Inflammatory macrophage treated with lipopolysaccharide for 4 hours (primary cell): ENCODE measurements at places on chromosomes 1 and 21.
A peak's percentile ranks its signal among the peaks of the same experiment; 100 is the strongest.

DNA sequence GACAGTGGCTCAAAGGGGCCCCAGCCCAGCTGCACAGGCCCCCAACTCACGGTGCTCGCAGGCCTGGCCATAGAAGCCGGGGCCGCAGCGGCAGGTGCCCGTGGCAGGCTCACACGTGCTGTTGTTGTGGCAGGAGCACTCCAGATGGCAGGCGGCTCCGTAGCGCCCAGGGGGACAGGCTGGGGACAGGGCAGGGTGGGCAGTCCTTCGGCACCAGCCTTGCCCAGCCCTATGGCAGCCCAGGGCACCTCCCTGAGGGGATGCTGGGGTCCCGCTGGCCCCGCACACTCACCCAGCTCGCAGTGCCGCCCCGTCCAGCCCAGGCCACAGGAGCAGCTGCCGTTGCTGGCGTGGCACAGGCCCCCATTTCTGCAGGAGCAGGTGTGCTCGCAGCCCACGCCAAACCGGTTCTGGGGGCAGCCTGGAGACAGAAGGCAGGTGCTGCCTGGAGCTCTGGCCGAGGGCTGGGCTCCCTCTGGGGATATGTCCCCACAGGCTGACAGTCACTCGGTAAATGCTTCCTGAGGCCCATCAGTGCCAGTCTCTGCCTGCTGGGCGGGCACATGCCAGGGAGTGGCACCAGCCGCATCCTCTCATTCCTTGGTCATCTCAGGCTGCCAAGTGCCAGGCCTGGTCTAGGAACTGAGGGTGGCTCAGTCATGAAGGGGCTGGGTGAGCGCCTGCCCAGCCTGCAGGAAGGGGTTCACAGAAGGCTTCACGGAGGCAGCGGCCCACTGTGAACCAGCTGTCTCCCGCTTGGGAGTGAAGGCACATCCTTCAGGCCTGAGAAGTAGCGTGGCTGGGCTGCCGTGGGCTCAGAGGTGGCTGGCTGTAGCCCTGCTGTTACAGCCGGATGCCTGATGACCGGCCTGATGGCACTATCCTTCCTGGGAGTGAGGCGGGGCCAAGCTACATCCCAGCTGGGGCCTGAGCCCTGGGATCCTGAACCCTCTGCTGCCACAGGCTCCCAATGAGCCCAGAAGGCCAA is 40.1 kb downstream of the ARHGEF16 start:
- no peak for DNase-seq

- DNase-seq, result no peak
Observed at GRCh38 chr1:8947127-8947691, 1.5 kb downstream of the CA6 start.

- DNase-seq, result no peak
Observed at GRCh38 chr1:99643021-99643779, 2.7 kb upstream of the PALMD start.

GRCh38 chr1:245520611-245521010 is 365.8 kb downstream of the KIF26B start:
- no peak for DNase-seq

- peak; percentile 41 for DNase-seq
Observed at GRCh38 chr21:27953340-27954045, 986.6 kb upstream of the ADAMTS5 start.

DNA sequence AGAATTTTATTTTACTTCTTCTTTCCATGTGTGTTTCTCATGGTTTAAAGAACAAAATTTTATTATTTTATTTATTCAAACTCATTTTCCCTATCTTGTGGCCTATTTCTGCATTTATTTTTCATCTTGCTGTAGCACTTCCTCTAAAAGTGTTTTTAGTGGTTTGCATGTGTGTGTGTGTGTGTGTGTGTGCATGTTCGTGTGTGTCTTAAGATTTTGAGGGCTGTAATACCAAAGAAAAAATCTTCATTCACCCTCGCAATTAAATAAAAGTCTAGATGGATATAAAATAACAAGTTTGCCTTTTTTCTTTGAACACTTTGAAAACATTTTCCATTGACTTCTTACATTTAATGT is 24.6 kb upstream of the FCRL3 start:
- DNase-seq, result peak; percentile 62

GRCh38 chr1:110918016-110918415 is 45.1 kb downstream of the CD53 start:
- DNase-seq, result no peak

DNA sequence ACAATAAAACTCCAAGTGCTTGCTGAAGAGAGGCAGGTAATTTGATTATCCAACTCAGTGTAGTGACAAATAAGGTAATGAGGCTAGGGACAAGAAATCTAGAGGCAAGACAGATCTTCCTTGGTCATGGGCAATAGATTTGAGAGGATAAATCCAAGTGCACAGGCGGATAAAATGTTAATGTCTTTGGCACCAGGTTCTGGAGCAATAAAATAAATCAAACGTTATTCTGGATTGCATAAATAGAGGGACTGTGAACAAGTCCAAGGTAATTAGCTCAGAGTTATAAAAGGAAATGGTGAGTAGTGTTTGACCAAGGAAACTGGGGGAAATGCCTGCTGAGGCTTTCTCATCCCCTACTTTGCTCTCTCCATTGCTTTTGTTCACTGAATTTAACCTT is 329.3 kb upstream of the PROX1 start:
- no peak for DNase-seq

- peak; percentile 35 for DNase-seq
Observed at GRCh38 chr1:224169718-224170270, 13.2 kb upstream of the DEGS1 start.

GRCh38 chr1:208201229-208201628 is 43.0 kb downstream of the PLXNA2 start:
- no peak for DNase-seq

DNA sequence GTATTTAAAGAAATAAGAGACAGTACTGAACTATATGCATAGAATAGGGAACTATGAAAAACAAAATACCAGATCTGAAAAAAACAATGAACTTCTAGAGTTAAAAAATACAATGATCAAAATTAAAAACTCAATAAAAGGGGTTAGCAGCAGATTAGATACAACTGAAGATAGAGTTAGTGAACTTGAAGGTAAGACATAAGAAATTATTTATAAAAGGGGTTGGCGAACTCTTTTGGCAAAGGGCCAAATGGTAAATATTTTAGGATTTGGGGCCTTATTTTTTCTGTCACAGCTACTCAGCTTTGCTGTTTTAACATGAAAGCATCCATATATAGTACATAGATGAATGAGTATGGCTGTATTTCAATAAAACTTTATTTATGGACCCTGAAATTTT is 111.4 kb downstream of the ST3GAL3 start:
- no peak for DNase-seq
